GM23248 (cell line): ENCODE measurements at places on chromosomes 11 and 22.

DNA sequence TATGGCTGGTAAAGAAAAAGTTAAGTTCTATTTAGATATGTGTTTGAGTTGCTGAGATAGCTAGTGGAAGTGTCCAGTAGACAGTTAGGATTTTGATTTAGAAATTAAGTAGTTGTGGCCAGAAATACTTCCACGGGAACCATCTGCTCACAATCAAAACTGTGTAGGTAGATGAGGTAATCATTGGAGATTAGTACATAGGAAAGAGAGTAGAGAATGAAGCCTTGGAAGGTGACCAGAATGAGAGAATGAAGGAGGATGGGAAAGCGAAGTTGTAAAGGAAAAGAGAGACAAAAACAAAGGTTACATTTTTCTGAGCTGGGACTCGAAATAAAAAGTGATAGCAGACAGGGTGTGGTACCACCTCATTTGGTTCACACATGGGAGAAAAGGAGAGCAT lies 296.9 kb upstream of the SORL1-AS1 start:
- DNase-seq = peak; percentile 32

DNA sequence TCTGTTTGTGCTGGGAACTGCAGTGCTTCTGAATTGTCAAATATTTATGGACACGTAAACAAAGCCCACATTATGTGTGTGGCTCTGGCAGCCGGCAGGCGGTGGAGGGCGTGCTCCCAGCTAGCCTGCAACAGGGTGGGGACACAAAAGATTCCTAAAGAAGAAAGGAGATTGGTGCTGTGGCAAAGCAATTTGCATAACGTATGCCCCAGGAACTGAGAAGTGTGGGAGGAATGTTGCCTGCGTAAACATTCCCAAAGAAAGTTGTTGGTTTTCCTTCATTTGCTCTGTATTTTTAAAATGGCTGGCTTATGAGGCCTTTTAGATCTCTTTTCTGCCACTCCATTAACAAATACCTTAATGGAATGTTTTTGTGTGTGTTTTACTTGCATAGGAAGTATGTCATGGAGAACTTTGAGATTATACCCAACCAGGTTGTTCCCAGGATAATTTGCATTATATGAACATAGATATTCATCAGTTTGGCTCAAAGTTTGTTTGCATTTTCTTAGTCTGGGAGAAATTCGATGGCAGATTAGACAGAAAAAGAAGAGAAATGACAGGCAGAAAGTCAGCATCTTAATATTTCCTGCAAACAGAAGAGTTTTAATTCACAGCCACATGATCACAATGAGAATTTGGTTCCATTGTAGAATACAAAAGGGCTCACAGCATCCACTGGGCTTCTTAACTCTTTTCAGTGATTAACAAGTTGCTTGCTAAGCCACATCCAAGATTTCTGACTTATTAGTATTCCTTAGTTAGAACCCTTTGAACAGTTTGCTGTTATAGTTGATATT lies 41.8 kb upstream of the DLAT start:
- no peak for DNase-seq

DNA sequence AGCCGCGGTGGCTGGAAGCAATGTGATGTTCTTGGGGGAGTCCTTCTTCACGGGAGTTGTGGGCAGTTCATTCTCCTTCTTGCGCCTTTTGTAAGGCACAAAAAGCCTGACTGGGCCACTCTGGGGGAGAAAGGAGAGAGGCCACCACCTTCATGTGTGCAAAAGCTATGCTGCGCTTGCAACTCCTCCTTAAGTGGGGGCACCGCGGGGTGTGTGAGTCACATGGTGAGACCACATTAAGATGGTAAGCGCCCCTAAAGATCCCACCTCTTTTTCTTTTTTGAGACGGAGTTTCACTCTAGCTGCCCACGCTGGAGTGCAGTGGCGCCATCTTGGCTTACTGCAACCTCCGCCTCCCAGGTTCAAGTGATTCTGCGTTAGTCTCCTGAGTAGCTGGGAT lies 14.1 kb downstream of the DEAF1 start:
- DNase-seq = no peak

DNA sequence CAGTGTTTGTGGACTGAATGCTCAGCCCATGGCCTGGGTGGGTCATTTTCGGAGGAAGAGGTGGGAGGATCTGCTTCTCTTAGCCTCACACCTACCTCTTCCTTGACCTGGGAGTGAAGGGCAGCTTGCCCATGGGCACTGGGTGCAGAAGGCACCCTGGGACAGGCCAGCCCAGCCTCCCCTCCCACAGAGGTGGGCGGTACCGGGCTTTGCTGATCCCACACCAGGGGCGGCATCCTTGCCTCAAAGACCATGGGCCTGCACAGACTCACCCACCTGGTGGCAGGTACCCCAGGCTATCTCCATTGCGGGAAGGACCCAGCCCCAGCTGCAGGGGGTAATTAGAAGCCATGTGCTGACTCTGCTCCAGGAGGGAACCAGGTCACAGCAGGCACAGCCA lies 1.5 kb upstream of the PNPLA5 start:
- DNase-seq = no peak

DNA sequence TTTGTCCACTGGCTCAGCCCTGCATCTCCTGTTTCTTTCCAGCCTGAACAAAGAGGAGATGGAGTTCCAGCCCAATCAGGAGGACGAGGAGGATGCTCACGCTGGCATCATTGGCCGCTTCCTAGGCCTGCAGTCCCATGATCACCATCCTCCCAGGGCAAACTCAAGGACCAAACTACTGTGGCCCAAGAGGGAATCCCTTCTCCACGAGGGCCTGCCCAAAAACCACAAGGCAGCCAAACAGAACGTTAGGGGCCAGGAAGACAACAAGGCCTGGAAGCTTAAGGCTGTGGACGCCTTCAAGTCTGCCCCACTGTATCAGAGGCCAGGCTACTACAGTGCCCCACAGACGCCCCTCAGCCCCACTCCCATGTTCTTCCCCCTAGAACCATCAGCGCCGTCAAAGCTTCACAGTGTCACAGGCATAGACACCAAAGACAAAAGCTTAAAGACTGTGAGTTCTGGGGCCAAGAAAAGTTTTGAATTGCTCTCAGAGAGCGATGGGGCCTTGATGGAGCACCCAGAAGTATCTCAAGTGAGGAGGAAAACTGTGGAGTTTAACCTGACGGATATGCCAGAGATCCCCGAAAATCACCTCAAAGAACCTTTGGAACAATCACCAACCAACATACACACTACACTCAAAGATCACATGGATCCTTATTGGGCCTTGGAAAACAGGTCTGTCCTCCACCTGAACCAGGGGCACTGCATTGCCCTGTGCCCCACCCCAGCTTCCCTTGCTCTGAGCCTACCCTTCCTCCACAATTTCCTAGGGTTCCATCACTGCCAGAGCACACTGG lies 5.0 kb downstream of the FTH1 start:
- peak; percentile 37 for DNase-seq

DNA sequence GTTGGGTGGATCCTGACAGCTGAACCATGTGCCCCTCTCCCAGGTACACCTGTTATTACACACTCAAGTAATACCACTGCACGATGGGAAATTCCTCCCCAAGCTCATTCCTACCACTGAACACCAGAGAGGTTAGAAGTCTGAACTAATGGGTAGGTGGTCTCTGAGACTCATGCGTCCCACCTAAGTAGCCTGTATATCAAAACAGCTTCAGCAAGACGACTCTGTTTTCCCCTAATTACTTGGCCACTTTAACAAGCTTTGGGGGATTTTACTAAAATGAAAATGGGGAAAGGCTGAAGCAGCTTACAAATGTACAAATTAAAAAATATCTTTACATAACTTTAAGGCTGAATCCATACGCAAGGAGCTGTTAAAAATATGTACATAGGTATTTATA lies 29.4 kb downstream of the LGR4 start:
- DNase-seq = no peak

DNA sequence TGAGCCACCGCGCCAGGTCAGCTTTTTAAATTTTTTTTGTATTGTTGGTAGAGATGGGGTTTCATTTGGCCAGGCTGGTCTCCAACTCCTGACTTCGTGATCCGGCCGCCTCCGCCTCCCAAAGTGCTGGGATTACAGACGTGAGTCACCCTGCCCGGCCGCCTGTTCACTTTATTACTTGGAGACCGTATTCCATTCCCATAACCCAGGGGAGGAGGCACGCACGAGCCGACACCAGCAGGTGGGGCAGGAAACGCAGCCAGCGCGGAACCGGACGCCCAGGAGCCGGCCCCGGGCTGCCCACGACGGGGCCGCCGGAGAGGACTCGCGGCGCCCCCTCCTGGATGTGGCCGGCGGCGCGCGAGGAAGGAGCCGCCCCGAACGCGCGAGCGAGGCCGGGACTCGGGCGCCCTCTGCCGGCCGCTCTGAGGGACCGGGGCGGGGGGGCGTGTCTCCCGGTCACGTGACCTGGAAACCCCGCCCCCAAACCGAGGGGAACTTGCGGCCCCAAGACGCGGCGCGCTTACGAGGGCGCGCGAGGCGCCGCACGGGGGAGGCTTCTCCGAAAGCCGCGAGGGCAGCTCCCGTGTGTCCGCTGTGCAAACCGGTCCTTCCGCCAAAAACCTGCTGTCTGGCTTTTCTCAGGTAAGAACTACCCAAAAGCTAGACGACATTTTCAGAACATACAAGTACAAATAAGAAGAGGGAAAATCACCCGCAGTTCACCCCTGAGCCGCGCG lies 11.6 kb upstream of the RNH1 start:
- DNase-seq = peak; percentile 99

GRCh38 chr22:48424201-48424627 lies 1403.5 kb downstream of the BRD1 start:
- DNase-seq = no peak

DNA sequence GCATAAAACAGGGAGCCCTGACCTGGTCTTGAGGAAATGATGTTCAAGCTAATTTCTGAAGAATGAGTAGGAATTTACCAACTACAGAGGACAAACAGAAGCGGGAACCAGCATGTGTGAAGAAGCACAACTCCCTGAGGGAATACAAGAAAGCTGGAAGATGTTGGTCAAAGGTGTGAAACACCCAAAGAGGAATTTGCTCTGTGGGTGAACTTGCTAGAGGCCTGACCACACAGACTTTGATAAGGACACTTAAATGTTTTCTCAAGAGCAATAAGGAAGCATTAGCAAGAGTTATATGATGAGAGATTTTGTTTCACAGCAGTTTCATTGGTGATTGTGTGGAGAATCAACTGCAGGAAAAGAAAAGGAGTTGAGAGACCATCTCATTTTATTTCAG lies 17.6 kb downstream of the SLC5A12 start:
- DNase-seq = peak; percentile 7

GRCh38 chr22:31160328-31160978 lies 471 bp downstream of the RNF185 start:
- peak; percentile 69 for DNase-seq

DNA sequence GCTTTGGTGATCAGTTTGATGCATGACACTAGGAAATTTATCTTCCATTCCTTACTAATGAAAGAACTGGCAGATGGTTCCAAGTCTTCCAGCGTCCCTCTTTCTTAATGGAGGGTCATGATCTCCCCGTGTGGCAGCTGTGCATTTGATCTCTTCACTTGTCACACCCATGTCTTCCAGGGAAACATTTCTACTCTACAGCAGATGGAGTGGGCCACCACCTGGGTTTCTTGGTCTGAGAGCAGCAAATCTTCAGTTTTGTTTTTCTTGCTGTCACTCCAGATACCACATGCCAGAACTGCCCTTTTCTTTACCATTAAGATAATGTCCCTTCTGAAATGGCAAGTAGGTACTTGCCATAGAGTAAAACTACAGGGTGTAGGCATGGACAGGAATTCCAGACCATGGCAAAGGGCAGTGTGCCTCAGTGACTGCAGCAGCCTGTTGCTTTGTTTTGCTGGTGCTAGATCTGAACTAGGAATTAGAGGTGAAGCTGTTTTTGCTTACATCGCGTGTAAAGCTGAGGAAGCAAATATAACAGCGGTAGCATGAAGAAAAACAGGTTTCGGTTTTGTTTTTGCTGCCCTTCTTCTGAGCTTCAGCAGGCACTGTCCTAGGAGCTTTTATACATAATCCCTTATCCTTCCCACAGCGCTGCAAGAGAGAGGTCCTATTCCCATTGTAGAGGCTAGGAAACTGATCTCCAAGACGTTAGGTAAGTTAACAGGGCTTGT lies 20.7 kb upstream of the C11orf96 start:
- DNase-seq = no peak
